MG63 (cell line): ENCODE measurements at places on chromosomes 1 and 21. TPM values are rescaled to one million over a fixed set of nuclear protein-coding genes. Genes with fewer than 3 reads are reported as not detected.

GRIK3 gene
- total RNA-seq: 0.66 TPM in 1 of 2 replicates, not detected in the other

- no peak for DNase-seq
These were observed 9.5 kb upstream of the A3GALT2 start for GRCh38 chr1:33330361-33330890.

DNA sequence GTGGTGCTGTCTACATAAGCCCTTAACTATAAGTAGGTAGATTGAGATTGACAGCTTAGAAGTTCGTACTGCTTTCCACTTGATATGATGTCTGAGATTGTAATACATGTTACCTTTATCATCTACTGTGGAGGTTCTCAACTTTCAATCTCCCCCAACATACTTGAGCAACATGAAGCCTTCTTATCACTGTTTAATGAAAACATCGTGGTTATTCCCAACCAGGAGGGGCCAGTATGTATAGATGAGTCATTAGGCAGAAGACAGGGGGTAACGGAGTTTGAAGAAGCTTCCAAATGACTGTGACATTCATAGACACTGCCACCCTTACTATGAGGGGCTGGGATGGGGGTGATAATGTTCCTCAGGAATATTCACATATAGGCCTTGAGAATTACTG is 36.0 kb downstream of the CENPF start:
- no peak for DNase-seq

TMEM81 gene
- 1.6 and 5.1 TPM in 2 replicates for total RNA-seq

DNA sequence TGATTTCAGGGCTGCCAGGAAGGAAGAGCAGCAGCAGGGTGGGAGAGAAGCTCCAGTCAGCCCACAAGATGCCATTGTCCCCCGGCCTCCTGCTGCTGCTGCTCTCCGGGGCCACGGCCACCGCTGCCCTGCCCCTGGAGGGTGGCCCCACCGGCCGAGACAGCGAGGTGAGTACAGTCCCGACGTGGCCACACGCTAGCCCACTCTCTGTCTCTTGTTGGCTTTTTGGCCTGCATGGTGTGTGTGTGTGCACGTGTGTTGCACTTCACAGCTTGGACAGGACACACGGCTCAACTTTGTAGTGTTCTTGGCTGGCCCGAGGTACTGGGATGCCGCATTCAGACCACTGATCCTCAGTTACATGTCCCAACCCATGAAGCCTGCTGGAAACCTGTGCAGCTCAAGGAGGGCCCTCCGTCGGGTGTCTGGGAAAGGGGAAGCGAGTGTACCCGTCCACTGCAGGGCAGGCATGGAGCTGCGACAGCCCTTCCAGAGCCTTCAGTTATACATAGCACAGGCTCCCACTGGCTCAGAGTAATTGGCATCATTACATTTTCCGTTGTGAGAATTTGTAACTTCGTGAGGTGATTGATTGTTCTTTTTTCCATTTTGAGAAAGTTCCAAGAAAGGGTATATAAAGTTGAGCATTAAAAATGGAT is 454 bp downstream of the CORT start:
- no peak for DNase-seq

SNAPIN gene
- 50.4 and 84.0 TPM in 2 replicates for total RNA-seq

- DNase-seq: no peak
These were observed 65.0 kb downstream of the KIRREL1 start for GRCh38 chr1:158058237-158058985.

GRCh38 chr1:223223091-223223995 is 80.3 kb upstream of the TLR5 start:
- no peak for DNase-seq

DNA sequence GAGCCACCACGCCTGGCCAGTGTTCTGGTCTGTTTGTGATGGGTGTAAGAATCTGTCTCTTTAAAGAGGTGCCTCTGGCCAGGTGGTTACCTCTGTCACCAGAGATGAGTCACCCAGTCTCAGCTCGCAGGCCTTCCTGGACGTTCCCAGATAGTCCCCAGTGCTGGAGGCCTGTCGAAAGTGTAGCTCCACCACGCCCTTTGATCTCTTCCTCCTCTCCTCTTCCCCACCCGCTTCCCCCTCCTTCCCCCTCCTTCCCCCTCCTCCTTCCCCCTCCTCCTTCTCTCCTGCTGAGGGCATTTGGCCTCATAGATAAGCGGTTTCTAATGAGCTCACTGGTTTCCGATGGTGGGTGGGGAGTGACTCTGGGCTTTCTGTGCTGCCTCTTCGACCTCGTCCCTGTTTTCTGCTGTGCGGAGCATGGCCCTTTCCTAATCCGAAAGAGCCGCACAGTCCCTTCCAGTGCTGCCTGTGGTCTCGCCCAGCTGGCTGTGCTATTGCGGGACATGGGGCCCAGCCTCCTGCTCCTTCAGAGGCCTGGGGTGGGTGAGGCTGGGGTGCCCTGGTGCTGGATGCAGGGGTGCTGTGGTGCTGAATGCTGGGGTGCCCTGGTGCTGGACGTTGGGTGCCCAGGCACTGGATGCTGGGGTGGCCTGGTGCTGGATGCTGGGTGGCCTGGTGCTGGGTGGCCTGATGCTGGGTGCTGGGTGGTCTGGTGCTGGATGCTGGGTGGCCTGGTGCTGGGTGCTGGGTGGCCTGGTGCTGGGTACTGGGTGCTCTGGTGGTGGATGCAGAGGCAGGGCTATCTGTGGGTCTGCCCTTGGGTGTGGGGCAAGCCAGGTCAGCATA is 19.2 kb downstream of the AGPAT3 start:
- DNase-seq: no peak

DNA sequence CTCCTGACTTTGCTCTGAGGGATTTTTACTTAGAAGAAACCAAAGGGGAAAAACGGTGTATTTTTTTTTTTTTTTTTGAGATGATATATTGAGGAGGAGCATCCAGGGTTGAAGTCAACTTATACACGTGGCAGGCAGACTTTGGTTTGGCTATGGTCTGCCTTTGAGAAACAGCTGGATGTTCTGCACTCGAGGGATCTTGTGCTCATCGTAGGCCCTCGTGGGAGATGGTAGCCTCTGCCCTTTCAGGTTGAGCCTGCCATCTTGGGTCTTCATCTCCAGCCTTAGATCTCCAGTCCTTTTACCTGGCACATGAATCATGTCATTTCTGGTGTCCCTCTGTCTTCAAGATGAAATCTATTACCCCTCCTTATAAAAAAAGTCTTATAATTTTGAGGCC is 67.1 kb upstream of the UBE2U start:
- no peak for DNase-seq

- no peak for DNase-seq
These were observed 43.1 kb downstream of the KCNA2 start for GRCh38 chr1:110563089-110563488.

CLCA4 gene
- not detected in 2 replicates for total RNA-seq

AQP10 gene
- total RNA-seq: not detected in 2 replicates

DNA sequence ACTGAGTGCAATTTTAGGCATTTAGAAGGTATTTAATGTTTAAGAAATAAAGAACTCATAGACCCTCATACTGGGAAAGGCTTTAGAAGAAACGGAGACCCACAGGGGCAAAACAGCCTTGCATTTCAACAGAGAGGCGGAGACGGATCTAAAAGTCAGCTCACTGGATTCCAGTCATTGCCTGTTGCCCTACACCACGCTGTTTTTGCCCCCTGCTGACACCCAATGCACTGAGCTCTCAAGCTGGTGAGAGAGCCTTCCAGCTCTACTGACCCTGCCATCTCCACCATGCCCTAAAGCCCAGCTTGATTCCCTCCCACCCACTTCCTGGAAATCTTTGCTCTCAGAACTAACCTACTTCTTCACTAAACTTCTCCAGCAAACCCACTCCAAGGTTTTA is 7.2 kb upstream of the TRAF3IP3 start:
- DNase-seq: no peak

- peak; percentile 43 for DNase-seq
These were observed at the start of gene WNT4 for GRCh38 chr1:22143065-22144033. WNT4 (minus strand) TSS chr1:22143097; CDS start chr1:22142922, 175 bp downstream.

GRCh38 chr1:184061396-184062003 is 10.0 kb downstream of the TSEN15 start:
- DNase-seq: no peak

DNA sequence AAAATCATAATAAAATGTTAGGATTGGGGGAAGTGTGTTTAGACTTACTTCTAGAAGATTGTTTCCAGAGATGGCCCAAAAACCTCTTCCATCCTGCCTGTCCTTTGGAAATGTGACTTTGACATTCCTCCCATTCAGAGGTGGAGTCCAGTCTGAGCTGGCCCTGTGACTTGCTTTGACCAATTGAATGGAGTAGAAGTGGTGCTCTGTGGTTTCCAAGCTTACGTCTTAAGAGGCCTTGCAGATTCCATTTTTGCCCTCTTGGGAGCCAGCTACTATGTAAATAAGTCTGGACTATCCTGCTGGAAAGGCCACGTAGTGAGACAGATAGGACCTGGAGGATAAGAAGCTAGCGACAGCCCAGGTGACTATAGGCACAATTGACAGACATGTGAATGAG is 1.3 kb upstream of the NT5C1A start:
- DNase-seq: no peak

DNA sequence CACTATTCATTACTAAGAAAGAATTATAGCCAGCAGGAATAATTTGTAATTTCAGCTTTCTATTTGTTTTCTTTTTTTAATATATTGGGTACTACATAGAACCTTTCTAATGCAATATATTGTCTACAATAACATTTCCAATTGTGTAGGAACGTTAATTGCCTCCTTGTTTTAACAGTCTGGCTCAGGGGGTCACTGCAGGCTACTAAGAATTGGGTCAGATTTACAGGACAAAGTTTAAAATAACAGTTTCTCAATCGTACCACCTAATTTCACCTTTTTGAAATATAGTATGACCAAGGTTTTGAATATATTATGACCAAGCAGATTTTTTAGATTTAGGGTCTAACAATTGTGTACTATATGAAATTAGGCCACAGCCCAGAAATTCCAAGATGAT is 2.4 kb downstream of the CFH start:
- DNase-seq: no peak

DNA sequence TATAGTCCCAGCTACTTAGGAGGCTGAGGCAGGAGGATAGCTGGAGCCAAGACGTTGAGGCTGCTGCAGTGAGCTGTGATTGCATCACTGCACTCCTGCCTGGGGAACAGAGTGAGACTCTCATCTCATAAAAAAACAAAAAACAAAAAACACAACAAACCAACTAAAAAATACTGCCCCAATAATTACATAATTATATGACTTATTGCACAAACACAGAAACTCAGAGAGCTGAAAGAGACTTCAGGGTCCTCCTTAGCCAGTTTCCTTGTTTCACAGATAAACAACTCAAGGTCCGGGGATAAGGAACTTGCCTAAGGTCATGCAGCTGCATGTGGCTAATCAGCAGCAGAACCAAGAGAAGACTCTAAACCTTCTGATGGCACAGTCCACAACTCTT is 11.9 kb downstream of the EXTL2 start:
- no peak for DNase-seq

ST6GALNAC3 gene
- 0.30 and 5.5 TPM in 2 replicates for total RNA-seq

- peak; percentile 37 for DNase-seq
These were observed 1.0 kb downstream of the ARID4B start for GRCh38 chr1:235326719-235327558.

- no peak for DNase-seq
These were observed 26.6 kb upstream of the MPZL1 start for GRCh38 chr1:167695147-167695546.

GUCA2B gene
- total RNA-seq: not detected in 2 replicates

- peak; percentile 57 for DNase-seq
These were observed 276.1 kb downstream of the RPS6KC1 start for GRCh38 chr1:213327017-213327667.

DNA sequence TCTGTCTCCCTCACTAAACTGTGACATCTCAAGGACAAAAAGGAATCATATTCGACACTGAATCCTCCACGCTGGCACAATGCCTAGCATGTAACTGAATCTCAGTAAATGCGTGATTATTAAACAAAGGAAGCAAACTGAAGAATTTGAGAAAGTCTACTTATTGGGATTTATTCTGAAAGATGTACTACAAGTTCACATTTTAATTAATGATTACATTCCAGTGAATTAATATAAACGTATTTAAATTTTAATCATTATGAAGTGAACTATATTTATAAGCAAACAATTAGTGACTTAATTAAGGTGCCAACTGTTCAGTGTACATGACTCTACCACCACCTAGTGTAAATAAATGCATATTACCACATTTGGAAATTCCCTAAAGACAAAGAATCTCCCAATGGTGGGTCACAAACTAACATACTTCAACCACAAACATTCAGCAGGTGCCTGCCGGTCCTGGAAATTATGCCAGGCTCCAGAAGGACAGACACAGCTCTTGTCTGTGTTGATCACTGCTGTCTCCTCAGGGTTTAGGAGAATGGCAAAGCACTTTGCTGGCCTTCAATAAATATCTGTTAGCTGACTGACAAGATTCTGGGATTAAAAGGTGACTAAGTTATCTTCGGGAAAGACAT is 56.3 kb downstream of the SMYD3 start:
- no peak for DNase-seq

- no peak for DNase-seq
These were observed 211.1 kb downstream of the NPHP4 start for GRCh38 chr1:5781079-5781478.

DNA sequence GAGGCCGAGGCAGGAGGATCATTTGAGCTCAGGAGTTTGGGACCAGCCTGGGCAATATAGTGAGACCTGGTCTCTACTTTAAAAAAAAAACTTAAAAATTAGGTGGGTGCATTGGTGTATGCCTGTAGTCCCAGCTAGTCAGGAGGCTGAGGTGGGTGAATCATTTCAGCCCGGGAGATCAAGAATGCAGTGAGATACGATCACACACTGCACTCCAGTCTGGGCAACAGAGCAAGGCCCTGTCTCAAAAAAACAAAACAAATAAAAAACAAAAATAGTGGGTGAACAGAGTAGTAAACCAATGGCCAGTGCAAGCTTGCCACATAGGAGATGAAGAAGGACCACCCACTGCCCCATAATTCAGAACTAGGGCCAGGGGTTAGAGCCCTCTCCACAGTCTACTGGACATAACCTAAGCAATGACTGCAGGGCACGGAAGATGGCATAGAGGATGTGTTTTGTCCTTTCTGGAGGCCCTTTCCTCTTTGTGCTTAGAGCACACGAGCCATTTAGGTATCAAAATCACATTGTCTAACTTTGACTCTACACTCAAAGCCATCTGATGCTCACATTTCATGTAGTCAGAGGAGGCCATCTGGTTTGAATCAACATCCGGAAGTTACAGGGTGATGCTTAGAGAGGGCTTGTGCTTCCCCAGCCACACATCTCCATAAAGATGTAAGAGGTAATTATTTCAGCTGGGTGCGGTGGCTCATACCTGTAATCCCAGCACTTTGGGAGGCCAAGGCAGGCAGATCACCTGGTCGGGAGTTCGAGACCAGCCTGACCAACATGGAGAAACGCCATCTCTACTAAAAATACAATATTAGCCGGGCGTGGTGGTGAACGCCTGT is 12.6 kb downstream of the CD2 start:
- DNase-seq: no peak

- DNase-seq: no peak
These were observed 86.2 kb downstream of the UBR4 start for GRCh38 chr1:19123837-19124236.

- no peak for DNase-seq
These were observed 6.1 kb upstream of the CD1A start for GRCh38 chr1:158248118-158248517.

- DNase-seq: no peak
These were observed 17.3 kb upstream of the GALNT2 start for GRCh38 chr1:230049731-230050130.

SPRR1B gene
- not detected in 2 replicates for total RNA-seq

SUMO3 gene
- total RNA-seq: 153 and 197 TPM in 2 replicates

EPHA10 gene
- not detected in 2 replicates for total RNA-seq
